ENCODE measurements at places on chromosomes 11 and 22. TPM values are rescaled to one million over a fixed set of nuclear protein-coding genes. Genes with fewer than 3 reads are reported as not detected.

DNA sequence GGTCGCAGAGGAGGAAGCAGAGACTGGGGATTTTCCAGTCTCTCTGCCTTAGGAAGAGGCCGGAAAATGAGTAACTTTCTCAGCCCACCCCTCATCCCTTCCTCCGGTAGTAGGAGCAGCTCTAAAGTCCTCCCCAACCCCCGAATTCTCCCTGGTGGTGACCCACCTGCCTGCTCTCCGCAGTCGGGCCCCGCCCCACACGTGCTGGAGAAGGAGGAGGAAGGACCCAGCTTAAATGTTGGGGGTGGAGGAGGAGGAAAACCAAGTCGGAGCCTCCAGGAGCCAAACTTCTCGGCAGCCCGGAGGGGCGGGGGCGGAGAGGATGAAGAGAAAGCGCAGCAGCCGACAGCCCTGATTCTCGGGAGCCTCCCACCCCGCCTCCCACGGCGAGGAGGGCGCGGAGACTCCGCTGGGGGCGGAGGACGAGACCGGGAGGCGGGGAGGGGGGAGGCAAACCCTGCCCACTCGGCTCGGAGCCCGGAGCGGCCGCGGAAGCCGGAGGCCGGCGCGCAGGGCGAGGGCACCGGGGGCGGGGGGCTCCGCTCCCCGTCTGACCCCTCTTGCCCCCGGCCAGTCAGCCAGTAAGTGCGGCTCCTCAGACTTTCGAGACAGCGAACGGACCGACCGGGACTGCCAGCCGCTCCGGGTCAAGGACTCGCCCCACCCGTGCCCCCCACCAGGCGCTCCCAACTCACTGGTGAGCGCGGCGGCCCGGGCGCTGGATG is at the start of gene TPBGL:
TSS of gene TPBGL (plus strand) at position 464 of the 725 bp plus-strand sequence. CDS start 276 bp downstream, outside the sequence.
- DNase-seq: no peak

GRCh38 chr11:111834432-111835163 is 36.8 kb downstream of the ALG9 start:
- no peak for DNase-seq

GRCh38 chr11:86676533-86677154 is 4.2 kb upstream of the ME3 start:
- no peak for DNase-seq

DNA sequence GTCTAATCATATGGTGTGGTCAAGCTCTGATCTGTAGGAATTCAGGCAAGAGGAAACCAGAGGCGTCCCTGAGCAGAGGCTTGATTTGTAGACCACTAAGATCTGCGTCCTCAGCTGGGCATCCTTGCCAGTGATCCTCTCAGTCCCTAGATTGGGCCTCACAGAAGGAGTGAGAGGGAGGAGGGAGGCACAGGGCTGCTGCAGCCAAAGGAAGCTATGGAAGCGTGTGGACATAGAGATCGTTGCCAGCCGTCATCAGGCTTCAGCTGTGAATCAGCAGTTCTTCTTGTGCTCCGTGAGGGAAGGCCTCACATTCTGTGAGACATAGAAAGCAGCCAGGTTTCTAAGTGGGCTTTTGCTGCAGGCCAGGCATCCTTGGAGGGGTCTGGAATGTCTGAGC is 254.6 kb upstream of the KIRREL3 start:
- DNase-seq: no peak

DNA sequence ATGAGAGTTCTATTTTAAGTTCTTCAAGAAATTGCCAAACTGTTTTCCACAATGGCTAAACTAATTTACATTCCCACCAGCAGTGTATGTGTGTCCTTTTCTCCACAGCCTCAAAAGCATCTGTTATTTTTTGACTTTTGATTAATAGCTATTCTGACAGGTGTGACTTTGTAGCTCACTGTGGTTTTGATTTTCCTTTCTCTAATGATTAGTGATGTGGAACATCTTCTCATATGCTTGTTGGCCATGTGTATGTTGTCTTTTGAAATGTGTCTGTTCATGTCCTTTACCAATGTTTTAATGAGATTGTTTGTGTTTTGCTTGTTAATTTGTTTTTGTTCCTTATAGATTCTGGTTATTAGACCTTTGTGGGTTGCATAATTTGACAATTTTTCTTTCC is 18.0 kb upstream of the RAB38 start:
- DNase-seq: no peak

GRCh38 chr11:132202621-132203020 is 832.2 kb downstream of the NTM start:
- DNase-seq: no peak

- peak; percentile 95 for DNase-seq
These were observed 535.6 kb downstream of the INSC start for GRCh38 chr11:15650105-15650938.

DNA sequence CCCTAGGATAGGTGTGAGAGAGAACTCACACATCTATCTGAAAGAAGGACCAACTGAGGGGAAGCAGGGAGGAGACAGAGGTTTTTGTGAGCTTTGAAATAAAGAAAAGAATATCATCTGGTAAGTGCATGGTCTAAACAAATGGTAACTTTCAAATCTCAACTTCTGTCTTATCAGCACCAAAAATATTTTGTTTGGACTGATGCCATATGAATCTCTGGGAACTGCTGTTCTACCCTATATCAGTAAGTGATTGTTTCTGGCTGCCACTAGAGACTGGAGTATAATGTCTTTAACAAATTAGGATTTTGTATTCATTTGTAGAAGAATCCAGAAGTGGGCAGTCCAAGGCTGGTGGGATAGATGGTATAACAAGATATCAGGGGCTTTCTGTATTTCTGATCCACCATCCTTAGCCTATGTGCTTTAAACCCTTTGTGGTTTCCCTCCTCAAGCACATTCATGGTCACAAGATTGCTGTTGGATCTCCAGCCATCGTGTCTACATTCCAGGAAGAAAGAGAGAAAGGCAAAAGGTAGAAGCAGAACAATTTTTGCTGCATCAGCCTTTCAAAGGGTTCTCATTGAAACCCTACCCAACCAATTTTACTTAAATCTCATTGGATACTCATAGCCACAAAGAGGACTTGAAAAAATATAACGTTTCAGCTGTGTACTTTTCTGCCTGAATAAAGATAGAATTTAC is 4.7 kb downstream of the HEPHL1 start:
- peak; percentile 54 for DNase-seq

DNA sequence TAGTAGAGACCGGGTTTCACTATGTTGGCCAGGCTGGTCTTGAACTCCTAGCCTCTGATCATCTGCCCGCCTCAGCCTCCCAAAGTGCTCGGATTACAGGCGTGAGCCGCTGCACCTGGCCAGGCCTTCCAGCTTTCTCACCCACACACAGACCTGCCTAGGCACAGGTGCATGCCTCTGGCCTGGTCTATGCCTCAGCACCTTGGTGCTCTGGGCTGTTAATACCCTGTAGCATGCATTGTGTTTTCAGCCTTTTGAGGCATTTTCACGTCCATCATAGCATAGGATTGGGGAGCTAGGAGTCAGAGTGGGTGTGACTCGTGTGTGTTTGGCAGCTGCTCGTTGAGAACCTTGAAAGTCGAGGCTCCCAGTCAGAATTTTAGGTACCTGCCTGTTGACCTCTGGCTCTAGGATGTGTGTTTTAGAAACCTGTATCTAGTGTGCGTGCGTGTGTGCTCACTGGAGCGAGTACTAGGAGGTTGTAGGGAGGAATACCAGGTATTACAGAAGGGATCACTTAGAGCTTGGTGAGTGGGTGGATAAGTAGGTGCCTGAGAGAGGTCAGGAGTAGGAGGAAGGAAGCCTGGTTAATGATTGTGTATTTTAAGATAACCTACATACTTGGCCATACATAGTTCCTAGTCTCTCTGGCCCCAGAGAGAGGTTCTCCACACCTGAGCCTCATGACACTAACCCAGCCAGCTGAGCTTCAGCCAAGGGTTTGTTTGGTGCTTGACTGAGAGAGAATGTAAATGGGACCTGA is 20.0 kb downstream of the CRKL start:
- DNase-seq: no peak

- DNase-seq: no peak
These were observed 877 bp downstream of the SLC25A17 start for GRCh38 chr22:40818192-40818746.

Gene RAG2
- 1.3 TPM for polyA plus RNA-seq

Gene DDX17
- 1,072 TPM for polyA plus RNA-seq

Gene HPS5
- polyA plus RNA-seq: 24.3 TPM

Gene AMPD3
- 5.6 TPM for polyA plus RNA-seq

Gene SAA4
- polyA plus RNA-seq: not detected

Gene KDELR3
- polyA plus RNA-seq: 10.1 TPM

Gene OR8A1
- polyA plus RNA-seq: not detected

Gene TCP11L1
- 12.7 TPM for polyA plus RNA-seq

Gene PKDREJ
- 0.52 TPM for polyA plus RNA-seq
